ENCODE measurements at places on chromosomes 3 and 15. TPM values are rescaled to one million over a fixed set of nuclear protein-coding genes. Genes with fewer than 3 reads are reported as not detected.

Gene SLC6A20
- total RNA-seq: 0.23 TPM

Gene CHRM5
- 0.05 TPM for total RNA-seq

Gene GOLGA8K
- 0.78 TPM for total RNA-seq

Gene BUB1B
- total RNA-seq: 0.31 TPM

Gene SLCO2A1
- 0.31 TPM for total RNA-seq
